ENCODE measurements at places on chromosomes 7 and 10.

DNA sequence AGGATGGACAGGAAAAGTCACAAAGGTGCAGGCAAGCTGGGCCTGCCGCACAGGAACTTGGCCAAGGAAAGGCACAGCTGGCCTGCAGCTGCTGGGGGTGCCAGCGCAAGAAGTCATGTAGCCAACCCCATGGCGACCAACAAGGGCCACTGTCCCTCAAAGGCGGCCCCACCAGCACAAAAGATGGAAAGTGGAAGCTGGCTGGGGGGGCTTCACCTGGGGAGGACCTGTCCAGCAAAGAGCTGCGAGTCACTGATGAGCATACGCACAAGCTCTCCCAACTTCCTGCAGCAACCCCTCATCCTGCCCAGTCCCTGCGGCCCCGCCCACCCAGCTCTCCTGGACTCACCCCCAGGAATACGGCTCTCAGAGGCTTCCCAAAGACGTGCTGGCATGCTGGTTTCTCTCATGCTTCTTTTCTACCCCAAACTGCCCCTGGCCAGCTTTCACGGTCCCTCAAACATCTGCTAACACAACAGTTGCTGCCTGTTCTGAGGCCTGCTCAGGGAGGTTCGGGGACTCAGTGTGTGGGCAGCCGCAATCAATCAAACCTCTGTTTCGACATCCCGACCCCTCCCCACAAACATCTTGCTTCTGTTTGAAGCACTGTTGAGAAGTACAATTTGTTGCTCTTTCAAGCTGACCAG is 67.6 kb downstream of the FAM53B start:
- DNase-seq: no peak

- no peak for DNase-seq
Observed at GRCh38 chr10:48803801-48804584, 119.3 kb downstream of the WDFY4 start.

DNA sequence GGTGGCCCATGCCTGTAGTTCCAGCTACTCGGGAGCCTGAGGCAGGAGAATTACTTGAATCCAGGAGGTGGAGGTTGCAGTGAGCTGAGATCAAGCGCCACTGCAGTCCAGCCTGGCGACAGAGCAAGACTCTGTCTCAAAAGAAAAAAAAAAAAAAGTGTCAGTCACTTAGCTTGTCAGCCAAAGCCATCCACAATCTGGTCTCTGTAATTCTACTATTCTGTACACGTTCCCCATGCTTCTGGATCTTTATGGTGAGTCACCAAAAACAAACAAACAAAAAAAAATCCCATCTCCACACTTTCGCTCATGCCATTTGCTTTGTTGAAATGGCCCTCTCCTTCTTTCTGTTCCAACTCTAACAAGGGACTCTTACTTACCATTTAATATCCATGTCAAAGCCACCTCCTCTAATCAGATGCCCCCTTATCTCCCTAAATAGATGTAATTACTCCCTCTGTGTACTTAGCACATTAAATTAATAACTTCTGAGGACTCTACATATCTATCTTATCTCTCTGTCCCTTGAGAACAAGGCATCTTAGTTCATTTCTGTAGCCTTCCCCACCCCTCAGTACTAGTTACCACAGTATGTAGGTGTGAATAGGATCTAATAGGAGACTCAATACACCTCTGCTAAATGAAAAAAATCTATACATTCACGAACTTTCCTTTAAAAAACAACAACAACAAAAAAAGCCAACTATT is 128.4 kb downstream of the ELMO1 start:
- no peak for DNase-seq

DNA sequence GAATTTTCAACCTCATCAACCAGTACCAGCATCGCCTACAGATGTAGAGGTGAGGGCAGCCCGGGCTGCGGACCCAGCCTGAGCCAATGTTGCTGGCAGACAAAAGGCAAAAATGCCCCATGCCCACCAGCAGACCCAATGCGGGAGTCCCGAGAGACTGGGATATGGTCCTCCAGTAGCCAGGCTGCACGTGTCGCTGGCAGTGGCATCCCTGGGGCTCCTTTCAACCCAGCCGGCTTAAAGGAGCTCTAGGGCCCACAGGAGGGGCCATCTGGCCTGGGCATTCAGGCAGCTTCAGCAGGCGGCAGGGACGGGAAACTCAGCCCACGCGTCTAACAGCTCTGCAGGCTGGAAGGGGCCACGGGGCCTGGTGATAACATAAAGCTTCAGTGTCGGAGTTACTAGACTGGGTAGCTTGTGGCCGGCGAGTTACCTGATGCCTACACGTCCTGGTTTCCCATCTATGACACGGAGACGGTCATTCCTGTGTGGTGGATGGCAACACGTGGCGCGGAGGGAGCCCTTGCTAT is 70.7 kb downstream of the PROSER2 start:
- DNase-seq: no peak

- DNase-seq: no peak
Observed at GRCh38 chr7:2082139-2082998, 150.4 kb downstream of the MAD1L1 start.

DNA sequence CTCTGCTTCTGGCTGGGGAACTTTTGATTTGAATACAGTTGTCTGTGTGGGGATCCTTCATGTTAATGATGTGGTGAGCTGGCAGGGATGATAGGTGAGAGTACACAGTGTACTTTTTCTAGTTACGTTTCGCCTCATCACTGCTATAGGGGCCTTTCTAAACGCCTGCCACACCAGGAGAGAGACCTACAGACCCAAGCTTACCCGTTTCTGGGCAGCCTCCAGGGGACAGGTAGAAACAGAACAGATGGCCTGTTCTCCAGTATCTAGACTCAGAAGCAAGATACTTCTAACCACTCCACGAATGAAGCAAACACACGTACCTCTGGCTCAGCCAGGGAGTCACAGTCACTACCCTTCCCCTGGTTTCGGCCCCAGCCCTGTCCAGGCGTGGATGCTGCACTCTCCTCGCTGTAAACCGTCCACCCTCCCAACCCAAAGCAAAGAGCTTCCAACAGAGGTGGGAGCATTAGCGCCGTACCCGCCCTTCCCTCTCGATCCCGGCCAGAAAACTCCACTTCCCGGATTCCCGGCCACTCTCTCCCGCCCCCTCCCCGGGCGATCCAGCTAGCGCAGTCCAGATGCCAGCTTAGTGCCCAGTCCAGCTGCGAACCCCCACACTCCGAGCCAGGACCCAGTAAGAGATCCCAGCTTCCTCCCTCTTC is 1.2 kb downstream of the CCDC6 start:
- DNase-seq: peak; percentile 34

DNA sequence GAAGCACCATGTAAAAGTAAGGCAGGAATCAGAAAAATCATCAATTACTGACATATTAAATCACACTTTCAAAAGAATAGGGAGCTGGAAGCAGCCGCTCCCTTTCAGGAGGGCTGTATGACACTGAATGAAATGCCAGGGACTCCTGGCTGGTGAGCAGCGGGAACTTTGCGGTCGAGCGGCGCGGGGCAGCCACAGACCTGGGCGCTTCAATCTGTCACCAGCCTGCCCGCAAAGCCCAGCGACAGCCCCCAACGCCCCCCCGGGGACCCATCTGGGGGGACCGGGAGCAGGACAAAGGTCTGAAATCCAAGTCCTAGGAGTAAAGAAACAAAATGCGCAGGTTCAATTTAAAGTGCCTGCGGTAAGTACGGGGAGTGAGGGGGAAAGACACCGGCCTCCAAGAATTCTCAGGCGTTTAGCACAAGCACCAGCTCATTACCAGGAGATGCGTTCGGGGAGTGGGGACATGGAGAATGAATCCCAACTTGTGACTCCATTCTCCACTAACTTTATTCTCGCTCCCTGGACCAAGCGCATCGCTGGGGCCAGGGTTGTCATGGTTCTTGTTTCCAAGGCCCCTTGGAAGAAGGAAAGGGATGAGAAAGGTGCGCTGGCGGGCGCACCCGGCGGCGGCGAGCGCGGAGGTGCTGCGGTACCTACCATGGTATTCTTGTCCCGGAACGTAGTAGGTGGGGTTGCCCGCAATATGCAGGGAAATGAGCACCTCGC is 824 bp downstream of the RELN start:
- DNase-seq: no peak

- peak; percentile 52 for DNase-seq
Observed at GRCh38 chr7:142459551-142459963, 201.7 kb upstream of the PRSS58 start.

GRCh38 chr10:101237081-101237981 is 8.1 kb upstream of the LBX1 start:
- no peak for DNase-seq

DNA sequence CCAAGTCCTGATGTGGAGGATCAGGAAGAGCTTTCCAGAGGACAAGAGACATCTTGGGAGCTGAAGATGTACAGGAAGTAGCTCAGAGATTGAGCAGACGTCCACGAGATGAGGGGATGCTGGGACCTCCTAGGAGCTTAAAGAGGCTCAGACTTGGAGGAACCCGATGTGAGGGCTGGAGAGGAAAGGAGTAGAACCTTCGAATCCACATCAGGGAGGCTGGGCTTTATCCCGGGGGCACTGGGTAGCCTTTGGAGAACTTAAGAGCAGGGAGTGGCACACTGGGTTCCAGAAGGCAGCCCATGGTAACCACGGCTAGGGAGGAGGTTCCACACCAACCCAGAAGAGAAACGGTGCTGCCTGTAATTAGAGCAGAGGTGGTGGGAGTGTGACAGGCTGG is 10.8 kb downstream of the PRKCQ start:
- no peak for DNase-seq

DNA sequence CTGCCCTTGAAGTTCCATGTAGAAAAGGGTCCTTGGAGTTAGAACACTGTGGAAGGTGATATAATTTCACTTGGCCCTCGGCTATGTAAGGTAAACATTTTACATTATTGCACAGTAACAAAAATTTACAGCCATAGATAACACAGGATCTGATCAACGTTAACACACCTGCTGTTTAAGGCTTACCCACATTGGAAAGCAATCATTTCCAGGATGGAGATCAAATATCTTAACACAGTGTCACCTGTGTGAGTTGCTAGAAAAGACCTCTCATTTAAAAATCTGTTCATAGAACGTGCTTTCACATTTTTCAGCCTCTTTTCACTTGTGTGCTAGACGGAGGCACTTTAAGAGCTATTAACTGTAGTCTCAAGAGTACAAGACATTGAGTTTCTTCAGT is 1.9 kb downstream of the TMEM229A start:
- DNase-seq: no peak

- DNase-seq: no peak
Observed at GRCh38 chr10:113094114-113094486, 144.1 kb downstream of the TCF7L2 start.

DNA sequence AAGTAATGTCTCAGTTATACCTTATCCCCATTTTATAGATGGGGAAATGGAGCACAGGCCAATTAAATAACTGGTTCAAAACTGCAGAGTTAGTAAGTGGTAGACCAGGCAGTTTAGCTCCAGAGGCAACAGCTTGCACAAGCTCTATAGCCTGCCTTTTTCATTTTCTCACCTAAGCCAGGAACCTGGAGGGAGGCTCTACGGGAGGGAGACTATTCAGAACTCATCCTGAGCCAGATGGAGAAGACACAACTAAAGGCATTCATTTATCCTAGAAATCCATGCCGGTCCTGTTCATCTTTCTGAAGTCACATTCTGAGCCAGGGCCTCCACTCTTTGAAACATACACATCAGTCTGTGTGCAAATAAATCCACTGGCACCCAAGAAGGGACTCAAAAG is 103.2 kb downstream of the CALN1 start:
- DNase-seq: no peak

- no peak for DNase-seq
Observed at GRCh38 chr7:69510114-69510513, 88.2 kb upstream of the AUTS2 start.

DNA sequence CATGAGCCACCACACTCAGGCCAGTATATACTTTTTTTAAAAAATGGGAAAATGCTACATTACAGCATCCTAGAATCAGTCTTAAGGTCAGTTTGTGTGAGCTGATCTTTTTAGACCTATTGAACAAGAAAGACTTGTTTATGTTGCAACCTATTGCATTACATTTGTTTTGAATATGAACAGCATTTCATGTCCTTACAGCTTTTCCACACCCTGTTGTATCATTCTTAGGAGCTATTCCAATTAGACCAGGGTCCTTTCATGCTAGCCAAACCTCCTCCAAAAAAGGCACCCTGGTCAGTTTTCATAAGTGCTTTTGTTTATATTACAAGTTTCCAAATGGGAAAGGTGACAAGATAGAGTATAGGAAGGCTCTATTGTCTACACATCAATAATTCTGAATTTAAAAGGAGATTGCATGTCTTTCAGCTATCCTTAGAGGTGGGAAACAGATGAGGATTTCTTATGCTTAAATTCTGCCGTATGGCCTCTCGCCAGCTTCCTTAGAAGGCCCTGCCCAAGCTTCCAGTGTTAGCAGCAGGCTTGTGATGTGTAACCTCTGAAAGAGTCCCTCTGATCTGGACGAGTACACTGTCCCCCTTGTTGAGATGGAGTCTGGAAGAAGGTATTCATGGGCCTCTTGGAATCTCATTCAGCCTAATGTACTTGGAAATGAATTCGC is 171.9 kb downstream of the OTUD1 start:
- no peak for DNase-seq

GRCh38 chr7:53466371-53466770 is 430.9 kb downstream of the POM121L12 start:
- DNase-seq: no peak

- peak; percentile 49 for DNase-seq
Observed at GRCh38 chr7:43554423-43554822, 28.5 kb upstream of the STK17A start.

DNA sequence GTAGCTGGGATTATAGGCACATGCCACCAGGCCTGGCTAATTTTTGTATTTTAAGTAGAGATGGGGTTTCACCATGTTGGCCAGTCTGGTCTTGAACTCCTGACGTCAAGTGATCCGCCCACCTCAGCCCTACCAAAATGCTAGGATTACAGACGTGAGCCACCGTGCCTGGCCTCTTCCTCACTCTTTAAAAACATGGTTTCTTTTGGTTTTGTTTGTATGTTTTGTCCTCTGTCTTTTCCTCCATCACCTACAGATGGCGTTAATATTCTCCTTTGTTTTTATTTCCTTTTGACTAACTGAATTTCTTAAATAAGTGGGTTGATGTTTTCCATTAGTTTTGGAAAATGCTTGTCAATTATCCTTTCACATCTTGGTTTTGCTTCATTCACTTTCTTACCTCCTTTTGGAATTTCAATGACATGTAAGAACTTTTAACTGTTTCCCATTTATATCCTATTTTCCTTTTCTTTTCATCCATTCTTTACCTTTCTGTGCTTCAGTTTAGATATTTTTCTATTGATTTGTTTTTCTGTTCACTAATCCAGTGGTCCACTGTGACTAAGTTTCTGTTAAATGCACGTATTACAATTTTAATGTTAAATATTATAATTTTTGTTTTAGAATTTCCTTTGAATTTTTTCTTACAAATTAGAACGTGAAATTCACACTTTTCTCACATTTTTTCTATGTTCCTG is 104.1 kb downstream of the ZNF467 start:
- no peak for DNase-seq

GRCh38 chr10:102970562-102971340 is 52.7 kb downstream of the CNNM2 start:
- no peak for DNase-seq
